Neural progenitor cell (in vitro differentiated cells): ENCODE measurements at places on chromosomes 11 and 22.

DNA sequence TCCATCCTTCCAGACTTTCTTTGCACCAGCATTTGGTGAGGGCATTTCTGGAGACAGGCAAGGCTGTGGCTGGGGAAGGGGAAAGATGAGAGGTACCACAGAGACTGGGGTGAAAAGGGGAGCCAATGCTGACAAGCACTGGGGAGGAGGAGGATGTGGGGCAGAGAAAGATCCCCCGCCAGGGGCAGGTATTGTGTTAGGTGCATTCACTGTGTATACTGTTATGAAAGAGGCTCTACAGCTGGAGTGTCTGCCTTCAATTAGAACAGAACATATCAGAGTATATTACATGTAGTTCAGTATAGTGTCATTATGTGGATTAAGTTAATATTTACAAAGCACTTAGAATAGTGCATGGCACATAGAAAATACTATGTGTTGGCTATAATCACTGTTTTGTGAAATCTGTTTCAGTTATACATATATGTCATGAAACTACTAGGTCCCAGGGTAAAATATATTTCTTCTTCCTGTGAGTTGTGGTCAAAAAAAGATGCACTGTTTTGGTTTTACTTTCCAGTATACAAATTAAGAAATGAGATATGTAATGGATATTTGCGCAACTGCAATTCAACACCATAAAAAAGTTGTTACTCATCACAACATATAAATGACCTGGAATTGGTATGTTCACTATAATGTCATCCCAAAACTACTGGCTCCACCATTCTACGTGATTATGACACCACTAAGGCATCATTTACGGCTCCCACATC is 8.4 kb downstream of the MSANTD2 start:
- DNase-seq = no peak

DNA sequence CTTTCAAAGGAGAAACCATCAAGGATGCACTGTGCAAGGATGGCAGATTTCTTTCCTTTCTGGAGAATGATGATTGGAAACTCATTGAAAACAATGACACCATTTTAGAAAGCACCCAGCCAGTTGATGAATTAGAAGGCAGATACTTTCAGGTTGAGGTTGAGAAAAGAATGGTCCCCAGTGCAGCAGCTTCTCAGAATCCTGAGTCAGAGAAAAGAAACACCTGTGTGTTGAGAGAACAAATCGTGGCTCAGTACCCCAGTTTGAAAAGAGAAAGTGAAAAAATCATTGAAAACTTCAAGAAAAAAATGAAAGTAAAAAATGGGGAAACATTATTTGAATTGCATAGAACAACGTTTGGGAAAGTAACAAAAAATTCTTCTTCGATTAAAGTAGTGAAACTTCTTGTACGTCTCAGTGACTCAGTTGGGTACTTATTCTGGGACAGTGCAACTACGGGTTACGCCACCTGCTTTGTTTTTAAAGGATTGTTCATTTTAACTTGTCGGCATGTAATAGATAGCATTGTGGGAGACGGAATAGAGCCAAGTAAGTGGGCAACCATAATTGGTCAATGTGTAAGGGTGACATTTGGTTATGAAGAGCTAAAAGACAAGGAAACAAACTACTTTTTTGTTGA is 9.8 kb downstream of the FAM111A start:
- DNase-seq = no peak

- DNase-seq = no peak
These were observed 9.4 kb upstream of the FBLN1 start for GRCh38 chr22:45493286-45493771.

DNA sequence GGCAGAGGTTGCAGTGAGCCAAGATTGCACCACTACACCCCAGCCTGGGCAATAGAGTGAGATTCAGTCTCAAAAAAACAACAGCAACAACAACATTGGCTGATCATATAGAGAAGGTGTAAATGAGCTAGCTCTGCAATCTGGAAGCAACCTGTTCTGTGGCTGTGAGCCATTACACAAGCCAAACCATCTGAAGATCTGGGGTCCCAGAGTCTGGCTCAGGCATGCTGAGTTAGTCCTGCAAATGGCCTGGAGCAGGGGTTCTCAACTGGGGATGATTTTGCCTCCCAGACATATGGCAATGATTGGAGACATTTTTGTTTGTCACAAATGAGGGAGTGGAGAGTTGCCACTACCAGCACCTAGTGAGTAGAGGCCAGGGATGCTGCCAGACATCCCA is 42.3 kb upstream of the RAB1B start:
- DNase-seq = no peak

DNA sequence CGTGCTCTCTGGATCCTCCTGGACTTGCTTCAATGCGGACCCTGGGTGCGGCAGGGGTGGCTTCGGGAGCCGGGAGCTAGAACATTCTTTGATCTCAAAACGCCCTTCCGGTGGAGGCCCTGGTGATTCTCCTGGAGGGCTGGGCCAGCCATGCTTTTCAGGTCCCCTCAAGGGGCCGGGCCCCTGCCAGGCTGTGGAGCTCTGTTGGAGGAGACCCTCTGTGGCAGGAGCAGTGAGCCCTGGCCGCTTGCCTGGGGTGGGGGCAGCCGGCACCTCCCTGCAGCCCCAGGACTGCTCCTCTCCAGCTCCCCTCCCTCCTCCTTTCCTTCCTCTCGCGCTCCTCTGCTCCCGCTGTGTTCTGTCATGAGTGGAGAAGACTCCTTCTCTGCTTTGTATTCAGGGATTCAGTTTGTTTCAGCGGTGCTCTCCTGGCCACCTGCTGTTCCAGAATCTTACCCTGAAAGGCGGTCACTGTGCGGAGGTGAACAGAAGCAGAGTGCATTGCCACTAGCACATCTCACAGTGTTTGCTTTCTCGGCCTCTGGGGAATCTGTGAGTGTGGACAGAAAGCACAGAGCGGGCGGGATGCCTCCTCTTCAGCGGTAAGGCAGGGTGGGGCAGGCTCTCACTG is 289.1 kb downstream of the TBC1D22A start:
- peak; percentile 49 for DNase-seq

GRCh38 chr22:22452211-22452610 is 56.3 kb downstream of the ZNF280B start:
- no peak for DNase-seq

DNA sequence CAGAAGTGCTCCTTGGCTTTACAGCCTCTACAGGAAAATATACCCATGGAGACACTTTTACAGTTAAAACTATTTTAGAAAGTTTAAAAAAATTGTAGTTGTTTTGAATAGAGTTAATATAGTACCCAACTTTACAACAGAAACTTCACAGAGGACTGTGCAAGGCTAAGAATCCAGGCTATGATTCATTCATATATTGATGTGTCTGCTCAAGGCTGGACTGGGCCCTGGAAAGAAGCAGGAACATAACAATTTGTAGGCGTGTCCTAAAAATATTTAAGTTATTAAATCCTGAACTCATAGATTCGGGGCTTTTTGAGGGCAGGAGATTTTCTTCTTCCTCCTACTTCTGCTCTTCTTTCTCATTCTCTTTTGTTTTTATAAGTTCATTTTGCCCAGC is 291.5 kb upstream of the CCDC179 start:
- no peak for DNase-seq

GRCh38 chr11:45847911-45848316 is 639 bp downstream of the CRY2 start:
- DNase-seq = peak; percentile 71

- DNase-seq = no peak
These were observed 106.0 kb downstream of the NAV2 start for GRCh38 chr11:19818619-19819018.

- DNase-seq = no peak
These were observed 18.0 kb downstream of the PPP2R1B start for GRCh38 chr11:111748035-111748804.

GRCh38 chr11:114354076-114354475 is 46.2 kb downstream of the C11orf71 start:
- DNase-seq = no peak

DNA sequence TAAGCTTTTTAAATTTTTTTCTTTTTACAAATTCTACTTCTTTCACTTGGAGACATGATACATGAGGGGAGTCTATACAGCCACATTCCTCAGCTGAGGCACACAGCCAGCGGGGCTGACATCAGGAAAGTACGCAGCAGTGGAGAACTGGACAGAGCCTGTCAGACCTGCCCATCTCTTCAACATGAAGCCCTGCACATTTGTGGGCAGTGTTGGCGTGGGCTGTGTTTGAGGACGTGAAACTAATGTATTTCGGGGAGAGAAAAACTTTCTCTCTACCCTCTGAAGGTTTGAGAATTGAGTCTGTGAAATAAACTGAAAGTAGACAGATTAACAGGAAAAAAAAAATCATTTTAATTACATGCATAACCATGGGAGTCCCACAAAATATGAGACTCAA is 84.8 kb upstream of the HTATIP2 start:
- DNase-seq = peak; percentile 51

GRCh38 chr22:50058906-50059880 is 1.1 kb upstream of the TTLL8 start:
- DNase-seq = peak; percentile 86

GRCh38 chr11:74357449-74357848 is 40.8 kb downstream of the PGM2L1 start:
- DNase-seq = no peak

- DNase-seq = no peak
These were observed 5.4 kb downstream of the RAB38 start for GRCh38 chr11:88169881-88170280.

- no peak for DNase-seq
These were observed 56.3 kb upstream of the YPEL1 start for GRCh38 chr22:21791635-21792625.

DNA sequence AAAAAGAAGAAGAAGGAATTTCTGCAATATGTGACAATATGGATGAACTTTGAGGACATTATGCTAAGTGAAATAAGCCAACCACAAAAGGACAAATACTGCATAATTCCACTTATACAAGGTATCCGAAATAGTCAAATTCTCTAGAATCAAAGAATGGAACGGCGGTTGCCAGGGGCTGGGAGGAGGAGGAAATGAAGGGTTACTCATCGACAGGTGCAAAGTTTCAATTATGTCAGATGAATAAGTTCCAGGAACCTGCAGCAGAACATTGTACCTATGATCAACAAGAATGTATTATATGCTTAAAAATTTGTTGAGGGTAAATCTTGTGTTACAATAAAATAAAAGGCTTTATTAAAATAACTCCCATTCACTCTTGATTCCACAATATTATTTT is 49.0 kb downstream of the SC5D start:
- DNase-seq = no peak

GRCh38 chr11:33086017-33086416 is 46.6 kb downstream of the TCP11L1 start:
- no peak for DNase-seq

GRCh38 chr22:48780597-48781277 is 1046.9 kb downstream of the BRD1 start:
- DNase-seq = no peak

- peak; percentile 89 for DNase-seq
These were observed 131.4 kb downstream of the DCDC1 start for GRCh38 chr11:31237819-31238760.

DNA sequence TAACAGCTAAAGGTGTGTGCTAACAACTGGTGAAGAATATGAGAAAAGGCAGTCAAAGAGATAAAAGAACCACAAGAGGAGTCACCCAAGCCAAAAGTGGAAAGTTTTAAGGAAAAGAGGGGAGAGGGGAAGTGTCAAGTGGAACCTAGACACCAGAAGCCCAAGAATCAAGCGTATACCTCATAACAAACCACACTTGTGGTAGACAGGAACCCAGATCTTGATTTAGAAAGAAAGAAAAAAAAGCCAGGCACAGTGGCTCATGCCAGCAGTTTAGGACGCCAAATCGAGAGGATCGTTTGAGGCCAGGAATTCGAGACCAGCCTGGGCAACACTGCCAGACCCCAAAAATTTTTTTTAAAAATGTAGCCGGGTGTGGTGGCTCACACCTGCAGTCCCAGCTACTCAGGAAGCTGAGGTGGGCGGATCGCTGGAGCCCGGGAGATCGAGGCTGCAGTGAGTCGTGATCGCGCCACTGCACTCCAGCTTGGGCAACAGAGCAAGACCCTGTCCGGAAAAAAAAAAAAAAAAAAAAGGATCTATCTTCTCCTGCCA is 877 bp downstream of the SLC25A17 start:
- DNase-seq = no peak

GRCh38 chr11:118200901-118201680 is 23.7 kb downstream of the JAML start:
- DNase-seq = no peak

GRCh38 chr11:125532668-125533067 is 36.6 kb upstream of the FEZ1 start:
- no peak for DNase-seq

- DNase-seq = no peak
These were observed 2.0 kb downstream of the GRK2 start for GRCh38 chr11:67268081-67268961.

GRCh38 chr22:45784357-45785277 is 113.0 kb downstream of the ATXN10 start:
- DNase-seq = peak; percentile 29

DNA sequence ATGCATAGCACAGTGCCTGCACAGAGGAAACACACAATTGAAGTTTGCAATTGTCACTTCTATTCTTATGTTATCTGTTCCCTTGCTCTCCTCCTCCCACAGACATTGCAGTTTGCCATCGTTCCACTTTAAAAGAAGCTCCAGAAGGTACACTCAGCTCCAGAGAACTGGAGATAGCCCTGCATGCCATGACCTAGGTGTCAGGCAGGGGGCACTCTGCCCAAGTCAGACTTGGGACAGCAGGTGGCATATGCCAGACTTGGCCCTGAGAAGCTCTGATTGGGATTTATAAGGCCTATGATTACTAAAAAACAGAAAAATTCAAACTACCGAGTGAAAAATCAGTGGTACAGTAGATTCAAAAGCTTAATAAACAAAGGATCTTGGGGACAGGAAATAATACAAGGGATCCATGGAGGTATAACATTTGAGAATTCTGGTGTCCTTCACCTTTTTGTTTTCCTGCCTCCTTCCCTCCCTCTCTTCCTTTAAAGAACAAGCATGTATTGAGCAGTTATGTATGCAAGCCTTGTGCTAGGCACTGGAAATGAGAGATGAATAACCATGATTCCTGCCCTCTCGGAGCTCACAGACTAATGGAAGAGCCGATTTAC is 40.0 kb downstream of the TENM4 start:
- DNase-seq = peak; percentile 65

DNA sequence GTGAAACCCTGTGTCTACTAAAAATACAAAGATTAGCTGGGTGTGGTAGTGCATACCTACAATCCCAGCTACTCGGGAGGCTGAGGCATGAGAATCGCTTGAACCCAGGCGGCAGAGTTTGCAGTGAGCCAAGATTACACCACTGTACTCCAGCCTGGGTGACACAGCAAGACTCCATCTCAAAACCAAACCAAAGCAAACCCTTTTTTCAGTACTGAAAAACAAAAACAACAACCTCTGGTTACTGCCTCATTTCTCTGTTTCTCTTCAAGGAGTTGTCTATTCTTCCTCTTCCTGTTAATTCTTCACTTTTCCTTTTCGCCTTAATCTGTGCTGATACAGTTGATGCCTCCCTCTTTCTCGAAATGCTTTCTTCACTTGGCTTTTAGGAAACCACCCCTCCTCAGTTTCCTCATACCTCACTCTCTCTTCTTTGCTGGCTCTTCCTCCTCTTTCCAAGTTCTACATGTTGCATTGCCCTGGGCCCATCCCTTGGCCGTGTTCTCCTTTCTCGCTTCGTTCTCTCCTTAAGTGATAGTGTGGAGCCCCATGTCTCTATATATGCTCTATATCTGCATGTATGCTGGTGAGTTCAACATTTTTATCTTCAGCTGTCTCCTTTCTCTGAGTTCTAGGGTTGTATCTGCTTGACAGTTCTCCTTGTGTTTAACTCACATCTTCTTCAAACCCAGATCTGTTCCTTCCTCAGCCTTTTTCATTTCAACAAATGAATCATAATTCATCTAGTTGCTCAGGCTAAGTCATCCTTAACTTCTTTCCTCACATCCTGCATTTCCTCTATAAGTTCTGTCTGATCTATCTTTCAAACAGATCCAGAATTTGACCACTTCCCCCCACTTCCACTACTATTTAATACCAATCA is 37.1 kb downstream of the NUCB2 start:
- no peak for DNase-seq
